ENCODE measurements at places on chromosomes 3 and 15.
A peak's percentile ranks its signal among the peaks of the same experiment; 100 is the strongest.

- no peak for DNase-seq
These were observed 299.6 kb downstream of the THSD4 start for GRCh38 chr15:71414853-71415252.

DNA sequence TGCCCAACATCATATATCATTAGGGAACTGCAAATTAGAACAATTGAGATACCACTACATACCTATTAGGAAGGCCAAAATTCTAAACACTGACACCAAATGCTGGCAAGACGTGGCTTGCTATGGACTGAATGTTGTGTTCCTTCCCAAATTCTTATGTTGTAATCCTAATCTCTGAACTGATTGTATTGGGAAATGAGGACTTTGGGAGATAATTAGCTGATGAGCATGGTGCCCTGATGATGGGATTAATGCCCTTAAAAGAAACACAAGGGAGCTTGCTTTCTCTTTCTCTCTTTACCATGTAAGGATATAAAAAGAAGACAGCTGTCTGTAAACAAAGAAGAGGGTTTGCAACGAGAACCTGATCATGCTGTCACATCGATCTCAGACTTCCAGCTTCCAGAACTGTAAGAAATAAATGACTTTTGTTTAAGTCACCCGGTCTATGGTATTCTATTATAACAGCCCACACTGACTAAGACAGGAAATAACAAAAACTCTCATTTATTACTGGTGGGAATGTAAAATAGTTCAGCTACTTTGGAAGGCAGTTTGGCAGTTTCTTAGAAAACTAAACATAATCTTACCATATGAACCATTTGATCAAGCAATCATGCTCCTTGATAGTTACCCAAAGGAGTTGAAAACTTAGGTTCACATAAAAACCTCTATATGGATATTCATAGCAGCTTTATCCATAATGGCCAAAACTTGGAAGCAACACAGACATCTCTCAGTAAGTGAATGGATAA is 458.3 kb upstream of the CBLB start:
- no peak for DNase-seq

- no peak for DNase-seq
These were observed 103.4 kb upstream of the MELTF start for GRCh38 chr3:197132916-197133530.

- no peak for DNase-seq
These were observed 520.3 kb downstream of the EDEM1 start for GRCh38 chr3:5707794-5708193.

DNA sequence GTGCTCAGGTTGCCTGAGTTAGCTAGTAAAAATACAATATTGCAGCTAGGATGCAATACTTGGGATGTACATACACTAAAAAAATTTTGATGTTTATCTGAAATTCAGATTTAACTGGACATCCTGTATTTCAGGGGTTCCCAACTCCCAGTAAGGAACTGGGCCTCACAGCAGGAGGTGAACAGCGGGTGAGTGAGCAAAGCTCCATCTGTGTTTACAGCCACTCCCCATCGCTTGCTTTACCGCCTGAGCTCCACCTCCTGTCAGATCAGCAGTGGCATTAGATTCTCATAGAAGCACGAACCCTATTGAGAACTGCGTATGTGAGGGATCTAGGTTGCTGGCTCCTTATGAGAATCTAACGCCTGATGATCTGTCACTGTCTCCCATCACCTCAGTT is 285.1 kb upstream of the PROK2 start:
- no peak for DNase-seq

- DNase-seq = no peak
These were observed 761.2 kb upstream of the LMCD1 start for GRCh38 chr3:7740458-7740857.

GRCh38 chr3:2921903-2922302 is 188.3 kb downstream of the IL5RA start:
- peak; percentile 5 for DNase-seq

GRCh38 chr15:51838270-51838669 is 8.8 kb downstream of the TMOD3 start:
- DNase-seq = no peak
